AG04450 (cell line): ENCODE measurements at places on chromosomes 11 and 22. TPM values are rescaled to one million over a fixed set of nuclear protein-coding genes. Genes with fewer than 3 reads are reported as not detected.
A peak's percentile ranks its signal among the peaks of the same experiment; 100 is the strongest.

DNA sequence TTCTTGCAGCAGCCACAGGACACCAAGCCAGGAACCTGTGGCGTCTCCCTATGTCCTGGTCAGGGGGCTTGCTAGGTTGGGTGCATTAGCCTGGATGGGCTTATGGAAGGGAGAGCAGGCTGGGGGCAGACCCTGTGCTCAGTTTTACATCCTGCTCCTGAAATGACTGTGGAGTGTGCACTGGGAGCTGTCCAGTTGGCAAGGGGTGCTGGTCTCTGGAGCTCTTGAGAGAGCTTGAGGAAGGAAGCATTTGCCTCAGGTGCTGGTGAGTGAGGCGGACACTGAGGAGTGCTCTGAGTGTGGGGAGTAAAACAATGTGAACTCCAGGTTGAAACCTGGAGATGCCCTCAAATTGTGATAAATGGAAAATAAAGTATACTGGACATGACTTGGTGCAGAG, 3.4 kb downstream of the SCGB1D4 start:
- DNase-seq: no peak

- DNase-seq: no peak
Measured at GRCh38 chr11:14676068-14676467, 32.5 kb downstream of the PDE3B start.

DNA sequence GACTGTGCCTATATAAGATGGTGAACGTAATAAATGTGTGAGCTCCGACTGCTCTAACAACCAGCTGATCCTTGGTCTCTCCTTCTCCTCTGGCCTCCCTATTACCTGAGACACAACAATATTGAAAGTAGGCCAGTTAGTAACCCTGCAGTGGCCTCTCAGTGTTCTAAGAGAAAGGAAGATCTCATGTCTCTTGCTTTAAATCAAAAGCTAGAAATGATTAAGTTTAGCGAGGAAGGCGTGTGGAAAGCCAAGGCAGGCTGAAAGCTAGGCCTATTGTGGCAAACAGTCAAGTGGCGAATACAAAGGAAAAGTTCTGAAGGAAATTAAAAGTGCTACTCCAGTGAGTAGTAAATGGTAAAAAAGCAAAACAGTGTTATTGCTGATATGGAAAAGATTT, 39.5 kb downstream of the HIPK3 start:
- no peak for DNase-seq

UPK3A gene
- not detected in 2 replicates for polyA plus RNA-seq

TENM4 gene
- polyA plus RNA-seq: 5.5 and 8.4 TPM in 2 replicates

DNA sequence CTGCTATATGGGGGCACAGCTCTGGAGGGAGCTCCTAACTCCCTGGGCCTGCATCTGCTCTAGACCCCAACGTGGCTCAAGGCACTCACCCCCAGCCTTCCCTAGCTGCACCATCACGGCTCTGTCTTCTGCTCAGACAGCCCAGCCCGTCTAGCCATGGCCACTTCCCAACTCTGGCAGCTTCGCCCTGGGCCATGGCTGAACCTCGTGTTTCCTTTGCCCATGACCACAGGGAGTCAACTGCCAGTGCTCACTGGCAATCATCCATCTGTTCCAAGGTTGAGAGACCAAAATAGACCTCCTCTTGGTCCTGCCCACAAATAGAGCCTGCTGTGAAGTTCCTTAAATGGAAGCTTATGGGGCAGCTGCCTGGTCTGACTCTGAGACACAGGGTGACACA, 5.4 kb downstream of the LMO1 start:
- no peak for DNase-seq

- no peak for DNase-seq
Measured at GRCh38 chr22:35480627-35481550, 59.7 kb upstream of the RASD2 start.

DNA sequence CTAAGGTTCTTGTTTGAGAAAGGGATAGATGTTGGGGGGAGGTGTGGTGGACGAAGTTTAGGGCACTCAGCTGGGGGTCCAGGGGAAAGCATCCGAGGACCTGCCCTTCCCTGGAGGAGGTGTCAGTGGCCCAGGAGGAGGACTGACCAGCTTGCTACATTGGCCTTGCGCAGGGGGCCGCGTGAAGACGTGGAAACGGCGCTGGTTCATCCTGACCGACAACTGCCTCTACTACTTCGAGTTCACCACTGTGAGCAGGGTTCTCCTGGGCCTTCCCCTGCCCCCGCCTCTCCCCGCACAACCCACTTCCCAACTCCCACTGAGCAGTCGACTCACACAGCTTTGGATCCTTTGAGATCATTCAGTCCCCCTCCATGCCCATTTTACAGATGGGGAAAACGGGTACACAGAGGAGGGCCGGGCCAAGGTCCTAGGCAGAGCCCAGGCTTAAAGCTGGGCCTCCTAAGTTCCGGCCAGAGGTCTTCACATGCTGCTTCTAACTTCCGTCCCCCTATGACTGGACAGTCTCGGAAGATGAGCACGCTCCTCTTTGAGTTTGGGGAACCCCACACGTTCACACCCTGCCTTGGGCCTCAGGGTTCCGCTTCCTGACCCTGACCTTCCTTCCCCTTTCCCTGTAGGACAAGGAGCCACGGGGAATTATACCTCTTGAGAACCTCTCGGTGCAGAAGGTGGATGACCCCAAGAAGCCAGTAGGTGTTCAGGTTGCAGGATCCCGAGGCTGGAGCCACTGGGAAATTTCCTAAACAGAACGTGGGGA, 28.7 kb downstream of the CYTH4 start:
- no peak for DNase-seq

GRCh38 chr11:25902476-25902875, 429.5 kb upstream of the ANO3 start:
- DNase-seq: no peak

DNA sequence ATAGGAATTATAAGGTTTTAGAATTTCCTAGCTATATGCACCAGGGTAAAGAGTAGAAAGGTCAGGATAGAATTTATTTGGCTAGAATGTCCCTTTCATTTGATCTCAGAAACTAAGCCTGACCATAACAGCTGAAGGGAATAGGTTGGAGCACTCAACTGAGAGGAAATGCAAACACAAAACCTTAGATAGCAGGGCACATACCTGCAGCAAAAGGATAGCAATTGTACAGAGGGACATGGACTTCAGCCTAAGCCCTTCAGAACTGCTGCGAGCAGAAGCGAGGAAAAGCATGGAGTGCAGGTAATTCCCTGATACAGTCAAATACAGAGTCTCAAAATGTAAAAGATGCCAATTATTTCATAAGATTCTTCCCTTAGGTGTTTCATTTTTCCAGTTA, 211.0 kb upstream of the DDI1 start:
- no peak for DNase-seq

PTS gene
- 40.5 and 55.9 TPM in 2 replicates for polyA plus RNA-seq

DNA sequence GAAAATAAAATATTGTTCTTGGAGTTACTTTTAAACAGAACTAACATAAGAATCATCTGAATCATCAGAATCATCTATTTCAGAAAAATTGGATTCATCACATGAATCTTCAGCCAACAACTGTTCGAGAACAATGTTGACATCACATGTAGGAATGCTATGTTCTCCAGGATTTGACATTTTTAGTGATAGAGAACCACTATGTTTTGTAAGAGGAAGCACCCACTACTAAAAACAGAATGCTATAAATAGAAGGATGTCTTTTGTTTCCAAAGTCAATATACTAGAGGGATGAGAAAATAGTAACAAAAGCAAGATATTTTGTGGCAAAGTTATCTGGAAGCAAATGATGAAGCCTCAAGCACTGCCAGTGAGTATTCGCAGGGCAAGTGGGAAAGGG, 263.4 kb upstream of the DDI1 start:
- peak; percentile 13 for DNase-seq

DNA sequence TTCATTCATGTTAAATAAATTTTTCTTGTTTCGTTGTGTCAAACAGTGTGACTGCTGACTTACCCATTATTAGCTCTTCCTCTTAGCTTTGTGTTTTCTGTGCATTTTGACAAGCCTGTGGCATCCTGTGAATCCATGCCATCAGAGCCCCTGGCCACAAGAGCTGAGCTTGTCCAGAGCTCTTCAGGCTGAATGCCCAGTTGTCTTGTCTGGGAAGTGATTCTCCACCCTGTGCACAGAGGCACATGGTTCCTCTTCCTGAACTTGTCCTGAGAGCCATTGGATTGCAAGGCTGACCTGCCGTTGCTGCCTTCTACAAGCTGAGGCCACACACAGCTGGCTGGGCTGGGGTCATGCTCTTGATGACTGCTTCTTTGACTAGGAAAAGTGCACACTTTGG, 64.1 kb downstream of the PPP6R3 start:
- no peak for DNase-seq

GRCh38 chr11:65538915-65539743, 14.2 kb downstream of the SCYL1 start:
- DNase-seq: no peak

DNA sequence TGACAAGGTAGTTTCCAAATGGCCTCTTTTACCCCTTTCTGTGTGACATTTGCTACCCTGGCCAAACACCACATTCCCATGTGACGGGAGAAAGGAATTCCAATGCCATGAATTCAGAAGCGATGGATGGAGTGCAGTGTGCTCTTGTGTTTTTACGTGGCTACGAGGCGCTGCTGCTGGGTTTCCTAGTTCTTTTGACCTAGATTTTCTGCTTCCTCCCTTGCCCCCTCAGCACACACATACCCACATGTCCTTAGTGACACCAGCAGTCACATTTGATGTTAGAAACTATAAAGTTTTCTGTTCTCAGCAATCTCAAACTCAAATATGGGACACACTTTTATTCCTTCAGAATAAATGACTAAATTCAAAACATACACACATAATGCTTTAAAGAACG, 7.8 kb upstream of the TMA7B start:
- DNase-seq: no peak

- DNase-seq: no peak
Measured at GRCh38 chr11:14357881-14358728, 878 bp downstream of the RRAS2 start.

BARX2 gene
- not detected in 2 replicates for polyA plus RNA-seq

SESN3 gene
- polyA plus RNA-seq: 2.8 and 4.2 TPM in 2 replicates

- no peak for DNase-seq
Measured at GRCh38 chr11:121451178-121451985, 732 bp upstream of the SORL1 start.

MS4A3 gene
- polyA plus RNA-seq: not detected in 2 replicates

DNA sequence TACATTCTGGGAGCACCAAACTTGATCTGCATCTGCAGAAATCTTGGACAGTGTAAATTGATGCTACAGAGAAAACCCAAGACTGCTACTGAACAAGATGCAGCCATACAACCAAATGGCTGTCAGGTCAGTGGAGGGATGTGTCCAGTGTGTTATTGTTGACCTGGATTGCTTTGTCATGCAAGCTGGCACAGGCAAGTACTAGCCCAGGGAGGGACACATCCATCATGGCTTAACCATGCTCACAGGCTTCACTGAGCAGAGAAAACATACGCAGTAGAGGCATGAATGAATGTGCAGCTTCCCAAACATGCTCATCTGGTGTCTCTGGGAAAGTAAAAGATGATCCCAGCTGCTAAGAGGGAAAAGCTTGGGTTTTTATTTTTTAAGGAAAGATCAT, 93.6 kb downstream of the MTNR1B start:
- no peak for DNase-seq
